Transverse colon (tissue), 4 donors: ENCODE measurements at places on chromosomes 13 and 19. TPM values are rescaled to one million over a fixed set of nuclear protein-coding genes. Genes with fewer than 3 reads are reported as not detected.

The SMAD9 gene
- 19.8 TPM for total RNA-seq

The SYDE1 gene
- 6.7 TPM for total RNA-seq

The ICAM3 gene
- 17.5 TPM for total RNA-seq

The ZNF175 gene
- 5.6 TPM for total RNA-seq

The RAB3A gene
- 2.2 TPM for total RNA-seq

The ZNF792 gene
- total RNA-seq: 3.4 TPM

The ZNF568 gene
- not detected for total RNA-seq
